IPS DF 6.9 (cell line): ENCODE measurements at places on chromosomes 5 and 9.

DNA sequence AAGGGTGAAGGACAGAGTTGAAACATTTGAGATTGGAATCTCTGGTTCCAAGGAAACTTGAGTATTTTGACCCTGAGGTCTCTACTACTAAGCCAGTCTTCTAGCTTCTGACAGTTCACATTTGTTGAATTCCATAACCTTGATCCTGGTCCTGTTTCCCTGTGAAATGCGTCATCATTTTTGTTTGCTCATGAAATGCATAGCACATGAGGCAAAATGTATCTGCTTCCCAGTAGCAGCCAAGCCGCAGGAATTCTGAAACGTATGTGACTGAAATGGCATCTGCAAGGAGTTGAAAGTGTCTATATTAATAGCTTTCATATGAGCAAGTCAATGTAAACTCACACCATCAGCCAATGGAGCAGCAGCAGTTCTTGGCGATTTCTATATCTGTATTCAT, 307.9 kb downstream of the CSNK1G3 start:
- H3K27ac ChIP-seq: no peak overlapping the region
- no peak overlapping the region for H3K4me3 ChIP-seq
- H3K4me1 ChIP-seq: peaks cover 1% of the 10 kb centered on the region; the same call in 1 of the 2 replicates
- H3K36me3 ChIP-seq: no peaks in the 10 kb centered on the region
- no peak for DNase-seq
- no peaks in the 10 kb centered on the region for H3K27me3 ChIP-seq

GRCh38 chr5:35771300-35771699, 85.4 kb upstream of the IL7R start:
- no peaks in the 10 kb centered on the region for H3K27me3 ChIP-seq
- DNase-seq: no peak
- no peaks in the 10 kb centered on the region for H3K4me1 ChIP-seq
- no peaks in the 10 kb centered on the region for H3K36me3 ChIP-seq

DNA sequence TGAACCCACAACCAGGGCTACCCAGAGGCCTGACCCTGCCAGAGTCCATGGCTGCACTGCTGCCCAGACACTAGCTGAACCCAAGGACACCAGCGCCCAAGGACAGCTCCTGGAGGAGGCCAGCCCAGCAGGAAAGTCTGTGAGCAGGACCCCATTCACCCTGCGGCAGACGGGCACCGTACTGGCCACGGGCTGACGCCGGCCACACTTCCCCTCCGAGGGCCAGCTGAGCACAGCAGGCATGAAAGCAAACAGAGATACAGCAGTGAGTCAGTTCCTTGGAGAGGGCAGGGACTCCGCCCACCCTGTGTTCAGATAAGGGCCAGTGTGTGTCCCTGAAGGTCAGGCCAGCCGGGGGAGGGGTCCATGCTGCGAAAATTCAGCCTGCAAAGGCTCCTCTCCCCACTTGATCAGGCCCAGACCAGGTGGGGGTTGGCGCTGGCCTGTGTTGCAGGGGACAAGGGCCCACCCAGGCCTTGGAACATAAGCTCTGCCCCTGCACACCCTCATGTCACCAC, 3.2 kb downstream of the RNF208 start:
- DNase-seq: no peak
- no peak overlapping the region for H3K27ac ChIP-seq
- H3K36me3 ChIP-seq: peaks cover 11% of the 10 kb centered on the region
- peaks cover 7% of the 10 kb centered on the region for H3K4me1 ChIP-seq
- no peaks in the 10 kb centered on the region; the same call in 1 of the 2 replicates for H3K27me3 ChIP-seq

GRCh38 chr5:64822320-64822719, 53.6 kb downstream of the CWC27 start:
- no peak for DNase-seq
- H3K4me1 ChIP-seq: no peaks in the 10 kb centered on the region
- no peak overlapping the region for H3K4me3 ChIP-seq
- H3K27me3 ChIP-seq: no peaks in the 10 kb centered on the region
- H3K27ac ChIP-seq: no peak overlapping the region

DNA sequence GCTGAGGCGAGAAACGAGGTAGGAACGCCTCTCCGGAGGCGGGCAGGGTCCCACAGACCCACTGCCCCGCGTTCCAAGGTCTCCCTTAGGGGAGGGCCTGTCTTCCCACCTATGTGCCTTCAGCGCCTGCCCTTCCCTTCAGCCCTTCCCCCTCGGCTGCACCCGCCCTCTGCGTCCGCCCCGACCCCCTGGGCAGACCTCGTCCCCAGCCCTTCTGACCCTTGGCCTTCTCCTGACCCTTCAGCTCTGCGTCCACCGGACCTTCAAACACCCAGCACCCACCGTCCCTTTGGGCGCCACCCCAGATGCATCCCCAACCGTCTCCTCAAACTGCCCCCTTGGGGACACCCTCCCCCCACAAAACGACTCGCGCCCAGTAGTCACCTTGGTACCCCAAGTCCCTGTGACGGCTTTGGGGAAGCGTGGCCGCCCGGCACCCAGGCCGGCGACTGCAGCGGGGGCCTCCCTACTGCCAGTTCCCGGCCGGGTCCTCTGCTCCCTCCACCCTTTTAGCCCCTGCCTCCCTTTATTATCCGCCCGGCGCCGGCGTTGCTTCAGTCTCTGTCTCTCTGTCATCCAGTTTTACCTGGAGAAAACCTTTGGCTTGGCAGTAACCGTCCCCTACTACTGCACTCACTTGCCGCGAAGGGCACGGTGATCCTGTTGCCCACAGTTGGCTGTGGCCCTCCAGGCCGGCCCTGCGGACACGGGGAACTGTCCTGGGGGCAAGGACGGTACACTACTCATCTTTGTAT, 421 bp downstream of the RUSC2 start:
- no peak for DNase-seq
- no peaks in the 10 kb centered on the region for H3K36me3 ChIP-seq
- H3K27me3 ChIP-seq: no peaks in the 10 kb centered on the region
- H3K4me1 ChIP-seq: 0 out of 2 replicates have a peak, but pooled peaks cover 2% of the 10 kb centered on the region

- no peak overlapping the region for H3K4me3 ChIP-seq
- H3K27me3 ChIP-seq: no peaks in the 10 kb centered on the region
Observed at GRCh38 chr5:61704289-61704688, 372.2 kb downstream of the ZSWIM6 start.
